Pancreas (tissue), 10 donors: ENCODE measurements at places on chromosomes 6 and 20. TPM values are rescaled to one million over a fixed set of nuclear protein-coding genes. Genes with fewer than 3 reads are reported as not detected.

C6orf141 gene
- total RNA-seq, result 8.3 TPM

SLC24A3 gene
- 0.35 TPM for total RNA-seq

DNA sequence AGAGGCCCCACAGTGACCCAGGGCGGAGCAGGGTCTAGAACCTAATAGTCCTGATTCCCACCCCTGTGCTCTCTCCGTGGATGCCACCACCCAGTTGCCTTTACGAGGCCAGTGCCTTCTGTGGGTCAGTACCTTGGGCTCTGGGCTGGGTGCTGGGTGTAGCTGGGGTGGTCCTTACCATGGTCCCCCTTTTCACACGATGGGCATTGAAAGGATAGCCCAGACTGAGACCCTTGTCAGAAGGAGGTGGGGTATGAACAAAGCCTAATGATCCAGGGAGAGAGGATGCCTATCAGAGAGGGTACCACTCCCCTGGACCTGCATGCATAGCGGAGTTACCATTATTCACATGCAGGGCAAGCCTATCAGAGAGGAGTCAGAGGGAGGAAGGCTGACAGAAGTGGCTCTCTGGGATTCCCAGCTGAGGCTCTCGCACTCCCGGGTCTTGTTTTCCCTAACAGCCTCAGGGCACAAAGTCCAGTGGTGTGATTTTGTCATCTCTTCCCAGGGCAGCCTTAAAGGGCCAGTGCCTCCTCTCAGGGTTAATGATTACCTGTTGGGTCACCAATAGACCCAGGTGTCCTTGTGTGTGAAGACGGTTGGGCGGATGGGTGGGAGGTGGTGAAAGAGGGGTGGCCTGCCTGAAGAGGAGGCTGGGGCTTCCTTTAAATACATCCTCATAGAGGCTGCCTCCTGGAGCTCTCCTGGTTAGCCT lies 36.2 kb downstream of the VEGFA start:
- no peaks in the 10 kb centered on the region for H3K36me3 ChIP-seq
- DNase-seq, result no peak
- peaks cover 64% of the 10 kb centered on the region for H3K4me1 ChIP-seq
- H3K4me3 ChIP-seq, result no peak overlapping the region

LY6G5C gene
- total RNA-seq, result 2.9 TPM

BCAS1 gene
- total RNA-seq, result 0.52 TPM

ZGPAT gene
- 13.4 TPM for total RNA-seq

GRCh38 chr20:59735917-59736316 lies 131.6 kb downstream of the PHACTR3 start:
- no peak overlapping the region for H3K4me3 ChIP-seq
- no peaks in the 10 kb centered on the region for H3K4me1 ChIP-seq
- no peaks in the 10 kb centered on the region for H3K36me3 ChIP-seq
- no peak overlapping the region for H3K27ac ChIP-seq
- no peak for DNase-seq
- H3K27me3 ChIP-seq, result no peaks in the 10 kb centered on the region

- no peaks in the 10 kb centered on the region for H3K4me1 ChIP-seq
- no peak overlapping the region for H3K27ac ChIP-seq
- H3K36me3 ChIP-seq, result no peaks in the 10 kb centered on the region
- H3K27me3 ChIP-seq, result no peaks in the 10 kb centered on the region
- DNase-seq, result no peak
Measured at GRCh38 chr6:46350714-46351113, 140.5 kb downstream of the RCAN2 start.

GRCh38 chr6:148118244-148118643 lies 224.4 kb upstream of the SASH1 start:
- H3K4me1 ChIP-seq, result no peaks in the 10 kb centered on the region
- H3K27me3 ChIP-seq, result no peaks in the 10 kb centered on the region
- no peak overlapping the region for H3K27ac ChIP-seq
- no peak overlapping the region for H3K4me3 ChIP-seq
- H3K36me3 ChIP-seq, result no peaks in the 10 kb centered on the region

GRCh38 chr20:48096957-48097890 lies 311.9 kb upstream of the SULF2 start:
- H3K27ac ChIP-seq, result no peak overlapping the region
- H3K4me1 ChIP-seq, result no peaks in the 10 kb centered on the region
- H3K36me3 ChIP-seq, result no peaks in the 10 kb centered on the region
- no peak overlapping the region for H3K4me3 ChIP-seq

GRCh38 chr6:57222743-57223077 lies 603 bp upstream of the RAB23 start:
- DNase-seq, result no peak
- peak overlapping the region; percentile 90 for H3K4me3 ChIP-seq
- no peaks in the 10 kb centered on the region for H3K36me3 ChIP-seq
- H3K27ac ChIP-seq, result no peak overlapping the region
- H3K4me1 ChIP-seq, result no peaks in the 10 kb centered on the region
- H3K27me3 ChIP-seq, result no peaks in the 10 kb centered on the region

GRCh38 chr6:5191722-5192121 lies 69.0 kb downstream of the LYRM4 start:
- H3K27ac ChIP-seq, result no peak overlapping the region
- H3K27me3 ChIP-seq, result no peaks in the 10 kb centered on the region
- no peak for DNase-seq
- no peak overlapping the region for H3K4me3 ChIP-seq
- no peaks in the 10 kb centered on the region for H3K4me1 ChIP-seq
- no peaks in the 10 kb centered on the region for H3K36me3 ChIP-seq

DNA sequence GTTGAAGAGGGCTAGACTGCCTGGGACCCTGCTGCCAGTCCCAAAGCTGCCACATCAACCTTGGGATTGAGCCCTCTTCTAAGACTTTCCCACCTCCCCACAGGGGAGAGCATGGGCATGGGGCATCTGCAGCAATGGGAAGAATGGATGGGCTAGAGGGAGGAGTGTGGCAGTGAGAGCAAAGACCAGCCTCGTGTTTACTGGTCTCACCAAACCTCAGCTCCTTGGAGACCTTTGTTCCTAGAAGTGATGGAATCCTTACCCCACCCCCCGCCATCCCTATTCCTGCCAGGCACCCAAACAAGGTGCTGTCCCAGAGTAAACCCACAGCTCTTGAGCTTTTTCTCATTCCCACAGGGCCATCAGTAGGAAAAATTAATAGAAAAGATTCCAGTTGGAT lies 20.0 kb upstream of the ARMC12 start:
- H3K4me1 ChIP-seq, result no peaks in the 10 kb centered on the region
- H3K36me3 ChIP-seq, result no peaks in the 10 kb centered on the region
- no peak for DNase-seq
- H3K27me3 ChIP-seq, result no peaks in the 10 kb centered on the region

TGM3 gene
- total RNA-seq, result not detected
